NCI-H226 (cell line): ENCODE measurements at places on chromosomes 5 and 9.

- DNase-seq = peak; percentile 85
These were observed 21.7 kb downstream of the HBEGF start for GRCh38 chr5:140324617-140325241.

DNA sequence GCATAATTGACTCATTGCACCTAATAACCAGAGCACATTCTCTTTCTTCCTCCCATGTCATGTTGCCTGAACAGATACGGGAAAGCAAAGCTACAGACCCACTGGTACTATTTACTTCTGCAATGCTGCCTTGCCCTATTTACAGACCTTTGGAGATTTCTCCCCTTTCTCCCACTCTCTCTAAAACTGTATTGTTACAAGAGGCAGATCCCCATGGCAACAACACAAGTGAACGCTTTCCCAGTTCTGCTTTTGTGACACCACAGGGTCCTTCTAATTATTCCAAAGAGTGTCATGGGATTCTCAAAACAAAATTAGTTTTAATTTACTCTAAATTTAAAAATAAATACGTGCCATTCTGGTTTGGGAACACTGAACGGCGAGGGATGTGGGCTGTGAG lies 104.7 kb downstream of the KCTD16 start:
- no peak for DNase-seq

DNA sequence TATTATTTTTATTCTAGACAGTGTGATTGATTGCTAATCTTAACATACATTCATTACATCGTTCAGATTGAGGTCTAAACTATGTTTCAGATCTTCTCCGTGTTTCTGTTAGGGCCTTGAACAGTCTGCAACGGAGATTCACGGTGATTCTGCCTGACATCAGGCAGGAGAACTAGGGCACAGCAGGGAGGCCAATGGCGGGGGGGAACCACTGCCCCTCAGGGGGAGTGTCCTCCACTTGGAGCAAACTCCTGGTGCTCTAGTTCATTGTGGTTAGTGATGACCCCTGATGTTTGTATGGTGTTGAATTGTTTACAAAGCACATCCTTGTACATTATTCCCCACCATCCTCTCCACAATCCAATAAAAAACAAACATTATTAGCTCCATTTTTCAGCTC lies 173.5 kb downstream of the ZNF608 start:
- DNase-seq = no peak

- no peak for DNase-seq
These were observed 86.9 kb upstream of the MAP1B start for GRCh38 chr5:72020161-72020983.

DNA sequence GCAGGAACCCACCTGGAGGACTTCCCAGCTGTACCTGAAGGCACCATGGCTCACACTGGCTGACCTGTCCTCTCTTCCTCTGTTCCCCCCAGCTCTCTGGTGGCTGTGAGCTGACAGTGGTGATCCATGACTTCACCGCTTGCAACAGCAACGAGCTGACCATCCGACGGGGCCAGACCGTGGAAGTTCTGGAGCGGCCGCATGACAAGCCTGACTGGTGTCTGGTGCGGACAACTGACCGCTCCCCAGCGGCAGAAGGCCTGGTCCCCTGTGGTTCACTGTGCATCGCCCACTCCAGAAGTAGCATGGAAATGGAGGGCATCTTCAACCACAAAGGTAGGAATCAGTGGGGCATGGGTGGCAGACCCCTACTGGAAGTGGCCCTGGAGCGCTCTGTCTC lies 161.9 kb upstream of the OTULINL start:
- no peak for DNase-seq

DNA sequence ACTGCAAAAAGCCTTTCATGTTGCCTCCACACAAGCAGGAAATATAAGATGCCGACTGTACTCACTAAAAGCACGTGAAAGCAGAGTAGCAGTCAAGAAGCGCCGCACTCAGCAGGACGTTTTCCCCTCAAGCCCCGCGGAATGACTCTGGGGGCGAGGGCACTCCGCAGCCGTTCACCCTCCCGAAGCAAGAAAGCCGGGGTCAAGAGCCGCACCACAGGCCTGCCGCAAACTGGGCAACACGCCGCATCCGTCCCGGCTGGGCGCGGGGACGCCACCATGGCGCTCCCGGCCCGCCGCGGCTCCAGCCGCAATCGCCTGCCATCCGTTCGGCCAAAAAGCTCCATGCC lies 364 bp downstream of the RPS6 start:
- no peak for DNase-seq

DNA sequence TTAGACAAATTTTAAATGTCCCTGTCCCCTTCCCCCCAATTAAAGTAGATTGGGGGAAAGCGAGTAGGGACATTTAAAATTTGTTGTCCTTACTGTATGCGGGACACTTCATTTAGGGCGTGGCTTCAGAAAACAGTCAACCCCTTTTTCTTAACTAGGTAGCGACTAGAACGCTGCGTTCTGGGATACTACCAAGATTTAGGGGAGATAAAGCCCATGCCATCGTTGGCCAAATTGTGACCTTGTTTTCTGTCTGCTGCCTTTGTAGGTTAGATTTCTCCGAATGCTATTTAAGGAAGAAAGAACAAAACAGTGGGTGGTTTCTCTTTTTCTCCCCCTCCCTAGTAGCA lies 1.2 kb downstream of the CKS2 start:
- DNase-seq = no peak

GRCh38 chr9:35972093-35972492 lies 14.1 kb upstream of the OR2S2 start:
- no peak for DNase-seq

DNA sequence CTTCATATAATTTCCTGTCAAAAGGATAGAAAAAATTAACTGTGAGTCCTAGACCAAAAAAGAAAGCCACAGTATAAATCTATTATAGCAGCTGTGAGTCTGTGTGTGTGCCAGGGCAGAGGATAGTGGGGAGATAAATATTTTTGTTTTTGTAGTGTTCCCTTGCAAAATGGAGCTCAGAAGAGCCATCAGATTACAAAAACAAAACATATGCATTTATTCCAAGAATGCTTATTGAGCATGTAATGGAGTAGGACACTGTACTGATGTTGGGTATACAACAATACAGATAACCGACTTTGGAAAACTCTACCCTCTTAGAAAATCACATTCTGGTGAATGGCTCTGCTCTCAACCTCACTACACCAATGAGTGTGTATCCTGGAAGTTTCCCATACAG lies 111.0 kb downstream of the DMAC1 start:
- no peak for DNase-seq

- no peak for DNase-seq
These were observed 41.8 kb upstream of the CDH9 start for GRCh38 chr5:27080147-27080546.

DNA sequence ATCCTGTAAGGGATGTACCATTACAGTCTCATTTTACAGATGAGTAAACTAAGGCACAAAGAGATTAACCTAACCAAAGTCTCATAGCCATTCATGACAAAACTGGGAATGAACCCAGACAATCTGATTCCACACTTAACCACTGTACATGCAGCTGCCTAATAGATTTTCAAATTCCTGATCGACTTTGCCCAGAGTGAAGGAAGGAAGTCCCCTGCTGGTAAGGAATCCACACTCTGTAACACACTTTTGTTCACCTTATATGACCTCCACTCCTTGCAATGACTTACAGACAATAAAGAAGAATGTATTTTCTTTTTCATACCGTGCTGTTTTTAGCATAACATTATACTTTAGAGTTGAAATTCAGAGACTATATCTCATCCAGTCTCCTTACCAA lies 31.3 kb upstream of the PLPP6 start:
- no peak for DNase-seq

GRCh38 chr9:118305331-118305730 lies 601.1 kb downstream of the TLR4 start:
- no peak for DNase-seq

DNA sequence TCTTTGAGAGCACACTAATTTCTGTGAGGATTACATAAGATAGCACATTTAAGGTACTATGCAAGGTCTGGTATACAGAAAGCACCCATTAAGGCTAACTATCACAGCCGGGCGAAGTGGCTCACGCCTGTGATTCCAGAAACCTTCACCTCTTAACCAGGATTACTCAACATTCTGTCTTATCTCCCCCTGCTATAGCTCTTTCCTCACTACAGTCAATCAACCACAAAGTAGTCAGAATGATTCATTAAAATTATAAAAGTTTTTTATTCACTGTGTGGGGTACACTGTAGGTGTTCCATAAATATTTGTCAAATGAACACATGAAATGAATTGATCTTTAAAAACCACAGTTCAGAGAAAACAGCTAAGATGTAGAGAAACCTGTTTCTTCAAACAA lies 48.7 kb downstream of the CHD1 start:
- peak; percentile 89 for DNase-seq

- DNase-seq = no peak
These were observed 3.4 kb upstream of the F12 start for GRCh38 chr5:177412603-177413233.

DNA sequence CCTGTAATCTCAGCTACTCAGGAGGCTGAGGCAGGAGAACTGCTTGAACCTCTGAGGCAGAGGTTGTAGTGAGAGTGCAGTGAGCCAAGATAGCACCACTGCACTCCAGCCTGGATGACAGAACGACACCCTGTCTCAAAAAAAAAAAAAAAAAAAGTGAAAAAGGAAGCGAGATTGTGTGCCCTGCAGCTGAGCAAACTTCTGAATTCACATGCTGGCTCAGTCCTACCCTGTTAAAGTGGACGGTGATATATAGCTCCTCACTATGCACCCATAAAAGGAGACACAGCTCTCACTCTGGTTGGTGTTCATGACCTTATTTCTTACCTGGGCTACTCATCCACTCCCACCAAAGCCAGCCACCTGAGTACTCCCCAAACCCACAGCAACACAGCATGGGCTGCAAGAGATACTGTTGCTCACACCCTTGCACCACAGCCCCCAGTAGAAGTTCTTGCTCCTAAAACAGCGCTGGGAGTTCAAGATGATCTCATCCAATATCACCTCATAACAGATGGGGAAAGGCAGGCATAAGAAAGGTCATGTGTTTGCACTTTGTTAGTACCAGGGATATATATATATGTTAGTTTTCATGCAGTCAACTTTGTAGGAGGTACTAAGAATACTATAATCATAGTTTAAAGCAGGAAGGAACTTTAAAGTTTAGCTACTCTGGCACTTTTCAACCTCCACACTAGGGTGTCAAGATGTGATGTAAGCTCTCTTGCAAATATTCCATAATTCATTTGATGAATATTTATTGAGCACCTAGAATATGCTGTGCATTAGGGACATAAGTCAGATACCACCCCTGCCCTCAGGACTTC lies 4.0 kb downstream of the TTLL11 start:
- DNase-seq = no peak

DNA sequence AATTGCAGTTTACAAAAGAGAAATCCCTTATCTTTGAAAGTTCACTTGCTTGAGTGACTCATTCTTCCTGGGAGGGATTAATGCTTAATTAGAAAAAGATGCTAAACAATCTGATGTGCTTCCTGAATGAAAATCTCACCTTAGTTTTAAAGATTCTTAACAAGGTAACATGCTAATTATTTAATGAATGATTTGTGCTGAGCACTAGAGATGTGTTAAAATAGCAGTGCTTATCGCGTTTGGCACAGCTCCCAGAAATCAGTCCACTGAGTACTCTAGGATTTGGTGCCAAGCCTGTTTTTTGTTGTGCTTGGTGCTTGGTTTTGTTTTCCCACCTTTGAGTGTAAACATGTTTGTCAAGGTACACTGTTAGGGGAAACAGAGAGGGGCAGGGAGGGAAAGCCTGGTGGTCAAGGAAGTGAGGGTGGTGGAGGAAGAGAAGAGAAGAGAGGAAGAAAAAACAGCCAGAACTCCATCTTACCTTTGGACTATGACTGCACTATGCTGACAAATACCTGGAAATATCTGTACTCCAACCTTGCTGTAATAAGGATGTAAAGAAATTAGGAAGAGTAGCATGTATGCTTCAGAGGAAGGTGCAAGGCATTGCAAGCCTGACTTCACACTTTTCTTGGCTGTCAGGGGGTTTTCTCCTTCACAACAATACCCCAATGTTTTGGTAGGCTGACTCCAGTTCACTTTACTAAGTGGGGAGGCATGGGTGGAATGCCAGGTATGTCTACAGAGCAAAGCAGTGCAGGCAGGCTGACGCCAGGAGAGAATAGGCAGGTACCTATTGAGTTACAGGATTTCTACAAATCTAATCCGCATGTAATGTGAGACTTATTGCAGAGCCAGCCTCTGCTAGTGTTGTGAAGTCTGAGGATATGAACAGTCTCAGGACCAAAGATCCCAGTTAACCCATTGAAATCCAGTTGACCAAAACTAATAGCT lies 157.2 kb upstream of the ISL1 start:
- peak; percentile 90 for DNase-seq

- no peak for DNase-seq
These were observed 218.4 kb downstream of the FSTL4 start for GRCh38 chr5:133393776-133394476.

GRCh38 chr9:21155501-21155900 lies 11.0 kb downstream of the IFNA21 start:
- no peak for DNase-seq

DNA sequence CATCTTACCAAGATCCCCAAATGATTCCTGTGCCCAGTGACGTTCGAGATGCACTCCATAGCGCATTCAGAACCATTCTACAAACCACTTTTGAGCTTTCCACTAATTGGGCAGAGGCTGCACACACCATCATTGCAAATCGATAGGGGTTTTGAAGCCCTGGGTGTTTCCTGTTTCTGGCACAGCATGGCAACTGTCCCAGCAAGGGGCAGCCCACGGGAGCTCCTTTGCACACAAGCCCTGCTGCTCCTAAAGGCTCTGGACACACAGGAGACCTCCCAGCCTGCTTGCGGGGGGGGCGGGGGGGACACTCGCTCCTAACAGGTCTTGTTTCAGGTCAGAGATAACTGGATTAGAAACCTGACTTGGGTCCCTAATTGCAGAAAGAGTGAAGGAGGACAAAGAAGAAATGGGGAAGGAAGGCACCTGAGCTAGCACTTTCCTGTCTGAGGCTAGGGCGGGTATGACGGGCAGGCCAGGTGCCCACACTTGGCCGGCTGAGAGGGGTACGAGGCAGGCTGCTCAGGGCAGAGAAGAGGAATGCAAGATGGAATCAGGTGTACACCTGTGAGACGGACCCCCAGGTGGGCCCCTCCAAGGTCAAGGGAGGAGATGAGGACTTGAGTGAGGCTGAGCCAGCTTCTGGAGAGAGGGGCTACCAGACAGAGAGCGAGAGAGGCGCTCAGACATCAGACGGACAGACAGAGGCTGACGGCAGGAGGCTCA lies 820 bp downstream of the FBP1 start:
- DNase-seq = no peak
